RPMI7951 (cell line): ENCODE measurements at places on chromosomes 11 and 22.

GRCh38 chr22:47990481-47990880, 1228.0 kb downstream of the TBC1D22A start:
- DNase-seq: no peak

DNA sequence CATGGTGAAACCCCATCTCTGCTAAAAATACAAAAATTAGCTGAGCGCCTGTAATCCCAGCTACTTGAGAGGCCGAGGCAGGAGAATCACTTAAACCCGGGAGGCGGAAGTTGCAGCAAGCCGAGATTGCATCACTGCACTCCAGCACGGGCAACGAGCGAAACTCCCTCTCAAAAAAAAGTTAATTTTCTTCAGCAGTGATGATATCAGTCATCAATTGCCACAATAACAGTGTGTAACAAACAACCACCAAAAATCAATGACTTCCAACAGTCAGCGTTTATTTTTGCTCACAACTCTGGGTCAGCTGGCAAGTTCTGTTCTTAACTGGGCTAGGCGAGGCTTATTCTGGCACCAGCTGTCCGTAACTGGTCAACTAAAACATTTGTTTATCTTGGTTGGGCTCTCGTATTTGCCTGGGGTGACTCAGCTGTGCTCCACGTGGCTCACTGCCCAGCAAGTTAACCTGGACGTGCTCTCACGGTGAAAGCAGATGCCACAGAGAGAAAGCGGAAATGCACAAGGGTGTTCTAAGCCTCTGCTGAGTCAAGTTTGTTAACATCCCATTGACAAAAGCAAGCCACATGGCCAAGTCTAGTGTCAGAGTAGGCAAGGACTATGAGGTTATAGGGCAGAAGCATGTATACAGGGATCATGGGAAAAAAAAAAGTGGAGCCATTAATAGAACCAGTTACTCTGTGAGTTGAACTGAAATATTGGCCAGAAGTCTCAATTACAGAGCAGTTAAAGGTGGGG, 52.1 kb downstream of the LHFPL7 start:
- DNase-seq: peak; percentile 95

DNA sequence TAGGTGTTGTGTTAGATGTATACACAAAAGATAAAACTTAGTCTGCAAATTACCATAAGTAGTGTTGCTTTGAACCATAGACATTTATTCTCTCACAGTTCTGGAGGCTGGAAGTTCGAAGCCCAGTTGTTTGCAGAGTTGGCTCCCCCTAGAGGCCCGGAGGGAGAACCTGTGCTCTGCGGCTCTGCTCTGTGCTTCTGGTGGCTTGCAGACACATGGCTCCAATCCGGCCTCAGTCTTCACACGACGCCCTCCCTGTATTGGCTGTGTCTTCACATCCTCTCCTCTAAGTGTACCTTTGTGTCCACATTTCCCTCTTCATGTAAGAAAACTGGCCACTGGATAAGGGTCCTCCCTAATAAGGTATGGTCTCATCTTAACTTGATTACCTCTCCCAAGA, 128.4 kb downstream of the OPCML start:
- no peak for DNase-seq

DNA sequence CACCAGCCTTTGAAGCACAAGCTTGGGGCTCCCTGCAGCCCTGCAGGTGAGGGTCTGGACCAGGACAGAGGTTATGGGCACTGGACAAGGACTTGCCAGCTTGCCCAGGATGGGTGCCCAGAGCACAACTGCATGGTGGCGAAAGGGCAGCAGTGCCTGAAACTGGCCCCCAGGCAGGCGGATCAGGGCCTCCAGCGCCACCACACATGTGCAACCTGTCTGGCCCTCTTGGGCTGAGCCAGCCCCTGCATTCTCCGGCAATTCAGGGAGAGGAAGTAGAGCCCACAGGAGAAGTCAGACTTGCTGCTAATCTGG, 18.8 kb downstream of the MB start:
- no peak for DNase-seq
